ENCODE measurements at places on chromosomes 11 and 22.

GRCh38 chr11:79026803-79027445 is 413.9 kb downstream of the TENM4 start:
- DNase-seq: no peak

DNA sequence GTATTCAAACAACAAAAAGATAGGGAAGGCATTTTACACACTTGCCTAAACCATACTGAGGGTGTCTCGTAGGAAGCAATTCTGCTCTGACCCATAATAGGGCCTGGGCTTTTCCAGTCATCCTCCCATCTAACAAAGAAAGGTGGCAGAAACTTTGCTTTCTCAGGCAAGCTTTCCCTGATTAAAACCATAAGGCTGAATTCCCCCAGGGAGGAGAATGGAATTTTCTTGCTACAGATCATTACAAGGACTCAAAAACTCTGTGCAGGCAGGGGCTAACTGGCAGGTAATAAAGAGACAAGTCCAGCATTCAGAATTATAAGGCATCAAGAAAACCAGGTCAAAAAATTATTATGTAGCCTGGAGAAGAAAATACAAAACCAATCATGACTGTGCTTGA is 90.4 kb downstream of the RBFOX2 start:
- no peak for DNase-seq

- no peak for DNase-seq
Measured at GRCh38 chr11:96272529-96273222, 70.3 kb downstream of the MAML2 start.

- no peak for DNase-seq
Measured at GRCh38 chr11:9617940-9618339, 44.5 kb downstream of the WEE1 start.

DNA sequence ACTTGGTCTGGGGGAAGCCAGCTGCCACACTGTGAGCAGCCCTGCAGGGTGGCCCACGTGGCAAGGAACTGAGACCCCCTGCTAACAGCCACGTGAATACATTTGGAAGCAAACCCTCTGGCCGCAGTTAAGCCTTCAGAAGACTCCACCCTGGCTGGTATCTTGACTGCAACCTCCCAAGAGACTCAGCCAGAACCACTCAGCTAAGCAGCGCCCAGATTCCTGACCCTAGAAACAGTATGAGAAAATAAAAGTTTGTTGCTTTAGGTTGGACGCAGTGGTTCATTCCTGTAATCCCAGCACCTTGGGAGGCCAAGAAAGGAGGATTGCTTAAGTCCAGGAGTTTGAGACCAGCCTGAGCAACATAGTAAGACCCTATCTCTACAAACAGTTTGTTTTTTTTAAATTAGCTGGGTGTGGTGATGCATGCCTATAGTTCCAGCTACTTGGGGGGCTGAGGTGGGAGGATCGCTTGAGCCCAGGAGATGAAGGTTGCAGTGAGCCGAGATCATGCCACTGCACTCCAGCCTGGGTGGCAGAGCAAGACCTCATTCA is 8.7 kb downstream of the ZMAT5 start:
- no peak for DNase-seq

- DNase-seq: no peak
Measured at GRCh38 chr11:90705661-90706060, 482.8 kb upstream of the CHORDC1 start.

DNA sequence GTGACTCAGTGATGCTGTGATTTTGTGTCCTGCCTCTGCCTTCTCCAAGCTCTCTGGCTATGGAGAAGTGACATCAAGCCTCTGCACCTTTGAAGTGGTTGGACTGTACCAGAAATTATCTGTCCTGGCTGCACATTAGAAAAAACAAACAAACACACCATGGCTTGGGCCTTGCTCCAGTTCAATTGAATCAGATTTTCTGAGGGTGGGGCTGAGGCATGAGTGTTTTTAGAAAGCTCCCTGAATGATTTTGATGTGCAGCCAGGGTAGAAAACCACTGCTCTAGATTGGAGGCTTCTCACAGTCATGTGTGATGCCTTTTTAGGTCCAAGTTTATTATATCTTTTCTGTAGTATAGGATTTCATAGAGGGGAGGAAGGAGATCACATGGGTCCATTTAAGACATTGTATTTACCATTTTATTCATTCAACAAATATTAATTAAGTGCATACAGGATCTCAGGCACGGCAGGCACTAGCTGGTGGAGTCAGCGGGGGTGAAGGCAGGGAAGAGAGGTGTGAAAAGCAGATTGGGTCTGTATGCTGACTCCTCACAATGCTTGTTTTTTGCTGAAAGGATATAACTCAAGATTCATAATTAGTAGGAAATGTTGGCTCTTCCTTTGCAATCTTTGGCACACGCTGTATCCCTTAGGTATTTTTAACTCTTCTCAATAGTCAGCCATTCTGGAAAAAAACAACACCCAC is 7.1 kb upstream of the VSTM5 start:
- no peak for DNase-seq

- DNase-seq: no peak
Measured at GRCh38 chr22:21694795-21695429, 29.1 kb downstream of the PPIL2 start.

DNA sequence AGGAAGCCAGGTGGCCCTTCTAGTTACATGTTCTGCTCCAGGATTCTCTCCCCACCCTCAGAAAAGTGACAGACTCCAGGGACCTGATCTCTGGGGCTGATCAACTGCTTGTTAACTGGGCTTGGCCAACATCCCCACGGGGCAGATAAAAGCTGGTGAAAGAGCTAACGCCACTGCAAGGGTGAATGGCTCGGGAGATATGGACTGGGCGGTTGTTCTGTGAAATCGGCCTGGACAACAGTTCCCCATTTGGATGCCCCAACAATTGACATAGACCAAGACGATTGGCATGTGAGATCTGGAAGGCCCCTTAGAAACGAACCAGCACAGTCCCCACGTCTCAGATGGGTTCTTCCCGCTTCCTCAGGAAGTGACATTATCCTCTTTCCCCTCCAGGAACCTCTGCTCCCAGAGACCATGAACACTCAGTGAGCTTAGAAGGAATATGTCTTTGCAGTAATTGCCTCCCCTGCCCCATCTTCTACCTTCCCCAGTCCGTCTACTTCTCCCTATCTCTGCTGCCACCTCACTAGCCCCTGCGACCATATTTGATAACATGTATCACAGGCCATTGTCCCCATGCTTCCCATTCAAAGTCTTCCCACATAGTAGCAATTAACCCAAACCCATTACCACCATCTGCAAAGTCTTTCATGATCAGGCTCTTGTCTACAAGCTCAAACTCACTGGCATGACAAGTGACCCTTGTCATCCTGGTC is 5.6 kb upstream of the PRG2 start:
- no peak for DNase-seq

DNA sequence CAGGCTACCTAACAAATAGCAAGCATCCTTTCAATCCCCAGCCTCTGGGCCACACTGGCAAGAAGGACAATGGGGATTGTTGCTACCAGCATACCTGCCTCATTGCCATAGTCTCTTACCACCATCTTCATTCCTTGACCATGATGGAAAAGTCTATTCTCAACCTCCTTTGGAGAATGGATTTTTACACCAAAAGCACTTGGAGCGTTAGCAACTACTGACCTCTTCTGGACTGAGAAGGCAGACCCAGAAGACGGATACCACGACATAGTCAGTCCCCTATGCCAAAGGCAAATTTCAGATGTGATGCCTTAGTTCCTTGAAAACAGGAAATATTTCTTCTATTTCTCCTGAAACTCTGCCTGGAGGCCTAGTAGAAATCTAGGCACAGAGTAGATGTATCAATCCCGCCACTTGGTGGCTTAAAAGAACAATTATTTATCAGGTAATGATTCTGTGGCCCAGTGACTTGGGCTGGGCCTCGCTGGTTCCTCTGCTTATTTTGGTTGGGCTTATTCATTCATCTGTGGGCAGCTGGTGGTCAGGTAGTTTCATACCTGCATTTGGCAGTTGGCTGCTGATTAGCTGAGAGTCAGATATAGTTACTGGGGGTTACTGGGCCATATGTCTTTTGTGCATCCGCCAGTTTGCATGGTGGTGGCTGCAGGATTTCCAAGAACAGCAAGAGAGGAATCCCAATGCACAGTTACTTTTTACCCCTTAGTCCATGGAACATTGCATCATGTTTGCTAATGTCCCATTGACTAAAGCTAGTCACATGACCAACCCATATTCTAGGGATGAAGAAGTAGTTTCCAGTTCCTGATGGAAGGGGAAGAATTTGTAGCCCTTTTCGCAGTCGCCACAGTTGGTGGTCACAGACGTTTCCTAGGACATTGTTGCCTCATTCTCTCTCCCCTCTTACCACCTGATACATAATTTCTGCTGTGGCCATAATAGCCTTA is 75.2 kb downstream of the DHCR7 start:
- DNase-seq: no peak

DNA sequence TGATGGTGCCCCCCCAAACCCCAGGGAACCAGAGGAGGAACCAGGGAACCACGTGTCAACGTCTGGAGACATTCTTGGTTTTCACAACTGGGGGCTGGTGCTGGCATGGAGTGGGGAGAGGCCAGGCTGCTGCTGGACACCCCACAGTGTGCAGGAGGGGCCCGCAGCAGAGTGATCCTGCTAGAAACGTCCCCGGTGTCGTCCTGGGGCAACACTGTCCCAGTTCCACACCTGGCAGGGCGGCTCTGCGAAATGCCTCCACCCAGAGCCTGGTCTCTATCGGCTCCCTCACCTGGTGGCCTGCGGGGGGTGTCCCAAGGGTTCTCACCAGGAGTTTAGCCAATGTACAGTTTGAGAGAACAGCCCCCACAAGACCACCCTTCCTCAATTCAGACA is 226.3 kb downstream of the CTTN start:
- no peak for DNase-seq

- DNase-seq: peak; percentile 9
Measured at GRCh38 chr11:46808799-46809431, 37.2 kb downstream of the CKAP5 start.

- no peak for DNase-seq
Measured at GRCh38 chr11:102564110-102564509, 33.6 kb upstream of the MMP7 start.

GRCh38 chr11:1030086-1030485 is 6.4 kb downstream of the MUC6 start:
- no peak for DNase-seq

- no peak for DNase-seq
Measured at GRCh38 chr11:27558401-27558800, 51.8 kb upstream of the LIN7C start.

DNA sequence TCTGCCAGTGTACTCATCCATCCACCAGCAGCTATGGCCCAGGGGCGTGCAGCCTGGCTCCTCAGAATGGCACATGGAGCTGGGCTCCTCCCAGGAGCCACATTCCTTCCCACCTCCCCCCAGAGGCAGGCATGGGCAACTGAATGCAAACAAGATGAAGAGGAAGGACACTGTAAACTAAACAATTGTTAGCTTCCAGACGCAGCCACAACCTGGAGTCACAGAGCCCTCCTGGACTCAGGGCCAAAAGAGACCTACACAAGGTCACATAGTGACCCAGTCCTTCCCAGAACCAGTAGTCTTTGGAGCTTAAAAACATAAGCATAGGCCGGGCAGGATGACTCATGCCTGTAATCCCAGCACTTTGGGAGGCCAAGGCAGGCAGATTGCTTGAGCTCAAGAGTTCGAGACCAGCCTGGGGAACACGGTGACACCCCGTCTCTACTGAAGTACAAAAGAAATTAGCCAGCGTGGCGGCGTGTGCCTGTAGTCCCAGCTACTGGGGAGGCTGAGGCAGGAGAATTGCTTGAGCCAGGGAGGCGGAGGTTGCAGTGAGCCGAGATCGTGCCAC is 30.7 kb upstream of the CLDN5 start:
- no peak for DNase-seq

DNA sequence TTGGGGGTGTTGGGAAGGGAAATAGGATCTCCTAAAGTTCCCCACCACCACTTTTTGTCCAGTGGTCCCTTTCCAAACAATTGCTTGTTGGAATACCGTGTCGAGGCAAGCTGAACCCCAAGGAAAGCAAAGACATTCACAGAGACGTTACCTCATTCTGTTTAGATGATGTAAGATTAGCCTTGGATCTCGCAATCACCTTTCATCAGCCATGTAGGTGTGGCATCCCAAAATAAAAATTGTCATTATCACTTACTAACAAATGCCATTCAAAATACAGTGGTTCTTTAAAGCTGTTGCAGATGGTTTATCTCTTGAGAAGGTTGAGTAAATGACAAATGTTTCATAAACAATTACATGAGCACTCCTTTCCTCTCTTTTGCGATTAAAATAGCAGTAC is 86.5 kb upstream of the SLC25A18 start:
- no peak for DNase-seq

DNA sequence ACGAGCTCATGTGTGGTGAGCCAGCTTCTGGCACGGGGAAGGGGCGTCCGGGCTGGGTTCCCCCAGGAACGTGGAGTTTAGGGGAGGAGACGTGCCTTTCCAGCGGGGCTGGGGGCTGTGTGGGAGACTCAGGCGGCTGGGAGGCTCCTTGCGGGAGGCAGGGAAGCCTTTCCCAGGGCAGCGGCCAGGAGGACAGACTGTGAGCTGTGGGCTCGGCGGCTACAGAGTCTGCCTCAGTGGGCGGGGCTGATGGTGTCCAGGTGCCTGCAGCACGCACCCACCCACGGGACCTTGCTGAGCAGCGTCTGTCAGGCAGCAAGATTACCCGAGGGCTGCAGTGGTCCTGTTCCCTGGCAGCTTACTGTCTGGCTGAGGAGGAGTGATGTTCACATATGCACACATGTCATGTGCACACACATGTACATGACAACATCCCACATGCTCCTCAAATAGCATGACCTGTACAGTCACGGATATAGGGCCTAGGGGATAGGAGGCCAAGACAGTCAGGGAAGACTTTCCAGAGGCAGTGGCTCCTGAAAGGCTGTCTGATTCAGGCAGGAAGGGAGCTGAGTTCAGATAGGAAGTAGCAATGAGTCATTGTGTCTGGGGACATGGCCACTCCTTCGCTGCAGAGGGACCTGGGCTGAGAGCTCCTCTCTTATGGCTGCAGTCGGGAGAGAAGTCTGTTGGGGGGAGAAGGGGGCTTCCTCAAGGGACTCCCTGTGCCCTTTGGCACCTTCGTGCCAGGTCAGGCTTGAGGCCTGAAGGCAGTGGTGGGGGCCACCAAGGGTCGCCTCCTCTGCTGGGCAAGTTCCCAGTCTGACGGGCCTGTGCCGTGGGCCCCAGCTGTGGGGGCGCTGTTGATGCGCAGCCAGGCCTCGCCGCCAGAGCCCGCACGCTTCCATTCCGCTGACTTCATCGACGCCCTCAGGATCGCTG is 23.3 kb upstream of the PPP6R3 start:
- no peak for DNase-seq

DNA sequence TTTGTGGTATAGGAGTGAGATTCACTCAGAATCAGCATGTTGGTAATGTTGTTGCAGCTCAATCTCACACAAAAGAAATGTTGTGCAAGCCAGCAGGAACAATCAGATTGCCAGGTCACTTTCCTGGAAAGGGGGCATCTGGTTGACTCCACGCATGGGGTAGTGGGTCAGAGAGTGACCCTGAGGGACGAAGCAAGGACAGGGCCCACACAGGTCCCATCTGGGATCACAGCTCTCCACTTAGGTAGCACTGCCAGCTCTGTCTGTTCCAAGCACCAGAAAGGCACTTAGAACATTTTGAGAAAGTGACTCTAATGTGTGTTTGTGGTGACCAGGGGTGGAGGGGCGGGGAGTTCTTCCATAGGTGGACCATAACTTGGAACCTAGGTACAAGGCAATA is 109.5 kb downstream of the RASSF10 start:
- no peak for DNase-seq

GRCh38 chr11:7904917-7905316 is 26.2 kb downstream of the OR10A6 start:
- DNase-seq: no peak

Data from CD8-positive, alpha-beta T cell (primary cell).